Activated CD4-positive, alpha-beta T cell treated with anti-CD3 and anti-CD28 coated beads, Interleukin-2, amount 50 U/mL, for 48 hours (primary cell): ENCODE measurements at places on chromosomes 5 and 9.

GRCh38 chr9:125190361-125190801, 778 bp upstream of the PPP6C start:
- DNase-seq = peak; percentile 31

DNA sequence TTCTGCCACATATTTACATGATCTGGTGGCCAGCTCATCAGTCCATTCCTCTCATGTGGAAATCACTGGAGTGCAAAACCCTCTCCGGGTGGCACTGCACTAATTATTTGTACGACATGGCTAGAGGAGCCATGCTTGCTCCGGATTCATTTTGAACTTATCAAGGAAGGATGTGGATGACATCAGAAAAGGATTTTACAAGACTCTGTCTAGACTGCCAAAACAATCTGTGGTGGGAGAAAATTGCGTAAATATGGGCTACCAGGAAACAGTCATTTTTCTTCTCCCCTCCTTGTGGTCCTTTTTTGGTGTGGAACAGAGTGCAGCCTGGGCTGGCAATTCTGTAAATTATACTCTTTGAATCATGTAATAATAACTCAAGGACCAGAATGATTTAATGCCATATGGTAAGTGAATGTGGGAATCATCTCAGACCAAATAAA, 123.4 kb upstream of the IFNE start:
- DNase-seq = no peak

DNA sequence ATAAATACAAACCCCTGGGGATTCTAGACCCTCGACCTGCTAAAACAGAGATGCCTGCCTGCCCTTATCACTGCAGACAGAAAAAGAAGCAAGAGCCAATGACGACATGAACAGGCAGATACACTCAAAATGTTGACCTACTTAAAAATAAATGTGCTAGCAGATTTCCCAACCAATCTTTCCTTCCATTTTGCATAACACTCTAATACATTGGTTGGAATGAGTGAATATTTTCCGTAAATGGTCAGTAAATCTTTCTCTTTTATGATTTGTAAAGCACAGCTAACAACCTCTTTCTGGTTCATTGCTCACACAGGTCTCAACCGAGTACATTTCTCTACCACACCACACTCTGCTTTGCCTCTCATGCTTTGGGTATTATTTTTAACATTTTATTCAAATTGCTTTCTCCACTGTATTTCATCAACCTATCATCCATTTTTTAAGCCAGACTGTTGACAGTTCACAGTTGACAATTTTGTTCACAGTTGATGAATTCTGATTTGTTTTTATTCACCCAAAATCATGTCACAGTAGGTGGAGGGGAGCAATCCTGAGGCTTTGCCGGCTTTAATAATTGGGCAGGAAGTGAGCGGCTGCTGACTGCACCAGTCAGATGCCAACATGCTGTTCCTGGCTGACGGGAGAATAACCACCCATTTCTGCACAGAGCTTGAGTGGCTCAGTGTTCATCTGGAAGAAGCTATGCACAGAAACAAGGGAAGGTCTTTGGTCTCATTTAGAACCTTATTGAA, 426.6 kb downstream of the SPOCK1 start:
- no peak for DNase-seq

GRCh38 chr5:3963652-3964051, 368.0 kb downstream of the IRX1 start:
- no peak for DNase-seq

- DNase-seq = no peak
Measured at GRCh38 chr5:41457094-41457493, 53.3 kb downstream of the PLCXD3 start.

DNA sequence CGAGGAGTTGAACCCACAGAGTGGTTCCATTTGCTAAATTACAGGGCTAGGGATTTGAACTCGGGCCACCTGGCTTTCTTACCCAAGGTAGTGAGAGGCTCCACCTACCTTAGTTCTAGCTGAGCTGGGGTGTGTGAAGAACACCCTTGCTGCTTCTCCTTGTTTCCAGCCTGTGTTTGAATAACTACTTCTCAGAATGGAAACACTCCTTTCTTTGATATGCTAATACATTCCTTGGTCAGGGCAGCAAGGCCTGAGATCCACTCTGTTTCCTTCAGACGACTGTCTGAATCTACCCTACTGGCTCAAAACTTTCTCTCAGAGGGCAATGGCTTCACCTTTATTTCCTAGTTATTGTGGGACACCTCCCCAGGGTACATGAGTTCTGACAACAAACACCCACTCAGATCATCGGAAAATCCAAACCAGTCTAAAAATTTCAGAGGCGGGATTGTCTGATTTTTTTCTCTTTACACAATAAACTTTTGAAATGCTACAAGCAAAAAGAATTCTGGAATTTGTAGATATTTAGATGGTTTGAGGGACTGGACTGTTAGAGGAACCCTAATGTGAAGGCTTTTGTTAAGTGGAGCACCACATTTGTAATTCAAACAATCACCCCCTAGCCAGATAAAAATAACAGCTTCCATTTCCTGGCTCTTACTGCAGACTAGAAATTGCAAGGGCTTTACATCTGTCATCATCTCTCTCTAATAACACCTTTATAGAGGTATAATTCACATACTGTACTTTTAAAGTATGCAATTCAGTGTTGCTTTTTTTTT, 4.0 kb upstream of the ATP6V1G1 start:
- DNase-seq = no peak

DNA sequence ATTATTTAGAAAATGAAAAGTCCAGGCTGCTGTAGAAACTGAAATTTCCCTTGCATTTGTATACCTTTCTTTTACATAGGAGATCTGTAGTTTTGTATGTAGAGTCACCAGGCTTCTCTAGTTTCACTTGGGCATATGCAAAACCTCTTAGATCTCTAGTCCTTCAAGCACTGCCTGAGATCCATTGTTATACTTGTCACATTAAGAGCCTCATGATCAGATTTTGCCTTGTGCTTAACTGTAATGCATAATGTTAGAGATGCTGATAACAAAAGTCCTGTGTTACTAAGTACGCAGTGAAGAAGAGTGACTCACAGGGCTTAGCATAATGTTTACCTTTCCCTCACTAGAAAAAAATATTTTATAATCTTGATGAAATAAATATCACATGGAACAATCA, 250.2 kb downstream of the CYLC2 start:
- no peak for DNase-seq

- DNase-seq = peak; percentile 79
Measured at GRCh38 chr5:139482050-139482889, at the start of gene STING1. STING1 (minus strand) TSS chr5:139482758; CDS start chr5:139481704, 1,054 bp downstream.

- DNase-seq = peak; percentile 45
Measured at GRCh38 chr9:135474915-135475314, 4.7 kb upstream of the PPP1R26 start.

DNA sequence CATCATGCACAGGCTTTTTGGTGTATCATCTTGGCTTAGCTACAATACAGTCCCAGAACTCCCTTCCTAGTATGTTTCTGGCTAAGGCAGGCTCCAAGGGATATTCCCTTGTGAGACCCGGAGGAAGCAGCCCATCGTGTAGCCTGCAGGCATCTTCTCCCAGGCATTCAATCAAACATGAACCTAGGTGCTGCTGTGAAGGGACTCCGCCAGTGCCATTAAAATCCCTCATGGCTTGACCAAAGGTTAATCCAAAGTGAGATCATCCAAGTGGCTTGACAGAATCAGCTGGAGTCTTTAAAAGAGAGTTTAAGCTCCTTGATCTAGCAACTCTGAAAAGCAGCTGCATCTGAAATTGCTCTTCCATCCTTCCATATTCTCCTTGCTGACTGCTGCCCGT, 333.9 kb downstream of the DIRAS2 start:
- no peak for DNase-seq

DNA sequence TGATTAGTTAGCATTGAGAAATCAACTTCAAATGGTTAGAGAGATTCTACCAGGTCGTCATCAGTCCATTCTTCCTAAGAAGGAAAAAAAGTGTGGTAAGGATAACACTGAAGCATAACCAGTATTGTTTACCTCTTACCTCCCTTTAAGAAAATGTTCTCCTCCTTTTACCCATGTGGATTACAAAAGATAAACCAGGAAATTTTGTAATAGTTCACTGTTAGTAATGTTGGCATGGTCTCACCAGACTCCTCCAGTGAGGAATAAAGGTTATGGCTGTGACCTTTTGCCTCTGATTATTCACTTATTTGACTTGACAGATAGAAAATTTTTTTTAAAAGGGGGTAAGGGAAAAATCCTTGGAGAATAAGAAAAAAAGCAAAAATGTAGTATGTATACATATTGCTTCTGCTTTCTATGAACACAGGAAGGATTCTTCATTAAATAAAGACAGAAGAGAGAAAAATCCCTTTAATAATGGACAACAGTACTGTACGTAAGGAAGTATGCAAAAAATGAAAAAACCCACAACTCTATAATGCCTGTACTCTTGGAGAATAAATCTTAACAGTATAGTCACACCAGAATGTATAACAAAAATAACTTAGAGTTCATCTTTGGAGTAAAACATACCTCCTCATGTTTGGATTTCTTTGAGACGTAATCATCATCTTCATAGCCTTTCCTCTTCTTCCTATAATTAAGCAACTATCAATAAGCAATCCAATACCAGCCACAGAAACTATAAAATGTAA, 18.1 kb downstream of the CCNH start:
- no peak for DNase-seq

DNA sequence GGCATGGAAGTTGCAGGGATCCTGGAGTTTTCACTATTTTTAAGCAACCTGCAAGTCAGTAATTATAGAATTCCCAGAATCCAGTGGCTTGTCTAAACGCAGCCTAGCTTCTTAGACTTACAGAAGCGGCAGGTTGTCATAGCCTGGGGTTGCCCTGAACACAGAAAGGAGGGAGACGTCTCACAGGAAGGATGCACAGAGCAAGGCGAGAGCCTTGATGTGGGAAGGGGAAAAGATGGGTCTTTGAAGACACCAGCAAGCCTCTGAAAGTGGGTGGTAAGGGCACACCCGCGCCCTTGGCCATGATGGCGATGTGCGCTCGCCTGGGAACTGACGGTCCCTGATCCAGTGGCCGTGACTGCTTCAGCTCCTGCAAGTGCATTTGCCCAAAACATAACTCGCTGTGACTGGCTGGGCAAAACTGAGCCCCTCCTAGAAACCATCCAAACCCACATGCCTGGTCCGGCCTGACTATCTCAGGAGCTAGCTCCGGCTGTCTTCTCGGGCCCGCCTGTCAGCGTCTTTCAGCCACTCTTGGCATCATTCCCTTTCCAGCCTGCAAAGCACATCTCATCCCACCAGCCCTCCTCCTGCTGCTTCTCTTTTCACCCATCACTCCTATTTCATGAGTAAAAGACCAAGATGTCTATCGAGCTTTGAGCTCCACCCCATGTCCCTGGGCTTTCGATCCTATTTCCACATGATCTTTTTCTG, 17.1 kb downstream of the FBP1 start:
- no peak for DNase-seq

- DNase-seq = no peak
Measured at GRCh38 chr9:30997291-30997690, 1387.2 kb upstream of the ACO1 start.

DNA sequence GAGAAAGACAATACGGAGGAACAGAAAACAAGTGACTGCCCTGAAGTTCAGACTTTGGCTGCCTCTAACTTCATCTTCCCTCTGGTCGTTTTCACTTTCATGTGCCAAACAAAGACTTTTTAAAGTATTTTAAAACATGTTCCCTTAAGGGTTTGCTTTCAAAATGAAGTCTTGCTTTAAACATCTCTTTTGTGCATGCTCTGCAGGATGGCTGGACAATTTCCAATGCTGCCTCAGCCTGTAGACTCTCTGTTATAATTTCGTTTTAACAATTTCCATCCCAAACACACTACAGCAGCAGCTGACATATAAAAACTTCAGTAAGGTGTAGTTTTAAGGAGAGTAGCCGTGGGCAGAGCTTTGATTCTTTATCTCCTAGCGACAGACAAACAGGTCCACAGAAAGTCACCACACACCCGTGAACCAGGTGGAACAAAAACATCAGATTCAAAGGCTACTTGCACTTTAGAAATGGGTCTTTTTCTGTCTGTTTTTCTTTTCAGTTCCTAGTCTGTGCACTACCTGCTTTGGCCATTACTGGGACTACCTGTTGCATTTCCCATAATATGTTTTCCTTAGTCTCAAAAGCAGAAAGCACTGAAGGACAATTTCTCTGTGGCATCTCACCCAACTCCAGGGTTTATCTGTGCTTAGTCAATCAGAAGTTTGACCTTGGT, 308.9 kb downstream of the DTWD2 start:
- no peak for DNase-seq

DNA sequence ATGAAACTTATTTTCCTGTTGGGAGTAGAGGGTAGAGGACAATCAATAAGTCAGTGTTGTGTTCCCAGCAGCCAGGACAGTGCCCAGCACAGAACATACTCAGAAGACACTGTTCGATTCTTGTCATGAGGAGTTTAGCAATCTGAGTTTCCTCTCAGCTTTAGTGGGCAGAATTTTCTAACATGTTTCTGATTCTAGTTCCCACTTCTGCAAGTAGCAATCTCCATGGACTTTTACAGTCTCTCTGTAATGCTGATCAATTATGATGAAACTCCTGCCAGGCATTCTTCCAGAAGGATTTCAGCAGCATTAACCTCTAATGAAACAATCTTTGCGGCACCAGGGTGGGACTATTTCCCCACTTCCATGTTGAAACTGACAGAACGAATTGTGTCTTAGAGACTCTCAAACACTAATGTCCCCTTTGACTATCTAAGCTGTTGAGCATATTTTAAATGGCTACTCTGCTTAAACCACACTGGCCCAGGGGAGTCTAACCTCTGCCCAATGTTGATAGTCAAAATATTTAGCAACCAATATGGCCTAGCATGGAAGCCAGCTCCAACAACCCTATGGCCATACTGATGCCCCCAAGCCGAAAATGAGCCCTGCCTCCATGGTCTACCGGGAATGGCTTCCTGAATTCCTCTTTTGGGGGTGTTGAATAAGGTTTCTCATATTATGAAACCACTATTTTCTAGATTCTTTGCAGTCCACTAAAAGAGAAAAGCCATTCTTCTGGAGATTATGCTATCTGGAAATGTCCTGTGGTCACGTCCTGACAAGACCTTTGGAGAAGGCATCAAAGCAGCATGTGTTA, 484.3 kb downstream of the BNC2 start:
- DNase-seq = no peak

DNA sequence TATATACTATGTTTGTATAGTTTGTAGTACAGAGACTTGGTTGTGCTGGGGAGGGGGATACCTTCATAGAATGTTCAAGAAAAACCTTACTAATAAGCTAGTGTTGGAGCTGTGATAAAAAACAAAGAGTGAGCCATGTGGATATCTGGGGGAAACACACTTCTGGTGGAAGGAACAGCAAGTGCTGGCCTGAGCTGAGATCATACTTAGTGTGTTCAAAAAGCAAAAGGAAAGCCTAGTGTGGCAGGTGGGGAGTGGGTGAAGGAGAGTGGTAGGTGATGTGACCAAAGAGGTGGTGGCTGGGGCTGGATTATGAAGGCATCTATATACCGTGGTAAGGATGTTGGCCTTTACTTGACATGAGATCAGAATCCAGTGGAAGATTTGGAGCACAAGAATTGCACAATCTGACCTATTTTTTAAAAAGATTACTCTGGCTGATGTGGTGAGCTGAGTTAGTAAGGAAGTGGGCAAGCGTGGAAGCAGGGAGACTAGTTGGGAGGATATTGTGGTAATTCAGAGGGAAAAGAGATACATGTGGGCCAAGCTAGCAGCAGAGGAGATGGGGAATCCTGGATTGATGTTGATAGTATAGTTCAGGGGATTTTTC, 26.6 kb downstream of the PALM2AKAP2 start:
- DNase-seq = no peak

- no peak for DNase-seq
Measured at GRCh38 chr5:115324021-115324420, 27.6 kb upstream of the CCDC112 start.

- DNase-seq = no peak
Measured at GRCh38 chr5:58987193-58987592, 404.3 kb downstream of the RAB3C start.
